HT1080 (cell line): ENCODE measurements at places on chromosomes 2 and 18.

- peak; percentile 56 for DNase-seq
Observed at GRCh38 chr2:75324141-75324540, 124.8 kb upstream of the TACR1 start.

DNA sequence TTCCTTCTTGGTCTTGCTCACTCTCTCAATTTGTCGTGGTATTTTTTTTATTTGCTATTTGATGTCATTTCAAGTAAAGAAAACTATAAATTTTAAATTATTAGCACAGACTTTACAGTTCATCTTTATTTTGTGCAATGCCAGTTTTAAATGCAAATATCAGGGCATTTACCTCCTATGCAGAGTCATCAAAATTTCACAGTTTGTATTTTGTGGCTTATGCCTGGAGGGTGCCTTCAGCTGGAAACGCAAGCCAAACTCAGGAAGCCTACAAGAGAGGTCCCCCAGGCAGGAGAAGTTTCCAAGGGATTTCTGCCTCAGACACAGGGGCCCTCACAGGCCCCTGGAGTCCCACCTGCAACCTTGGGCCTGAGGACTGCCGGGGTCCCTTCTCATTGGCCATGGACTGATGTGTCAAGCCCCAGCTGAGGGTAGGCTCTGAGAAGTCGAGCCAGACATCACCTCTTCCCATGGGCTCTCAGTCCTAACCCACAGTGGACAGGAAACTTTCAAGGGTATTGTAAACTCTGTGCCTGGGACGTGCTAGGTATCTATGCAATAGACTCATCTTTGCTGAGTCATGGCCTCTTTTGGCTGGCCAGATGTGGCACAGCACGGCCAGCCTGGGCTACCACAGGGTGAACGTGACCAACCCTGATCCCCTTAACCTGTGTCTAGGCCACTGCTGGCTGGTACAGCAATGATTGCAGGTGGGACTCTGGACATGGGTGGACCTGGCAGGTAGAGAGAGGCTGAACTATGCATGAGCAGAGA lies 236.5 kb downstream of the CELF4 start:
- DNase-seq, result no peak

DNA sequence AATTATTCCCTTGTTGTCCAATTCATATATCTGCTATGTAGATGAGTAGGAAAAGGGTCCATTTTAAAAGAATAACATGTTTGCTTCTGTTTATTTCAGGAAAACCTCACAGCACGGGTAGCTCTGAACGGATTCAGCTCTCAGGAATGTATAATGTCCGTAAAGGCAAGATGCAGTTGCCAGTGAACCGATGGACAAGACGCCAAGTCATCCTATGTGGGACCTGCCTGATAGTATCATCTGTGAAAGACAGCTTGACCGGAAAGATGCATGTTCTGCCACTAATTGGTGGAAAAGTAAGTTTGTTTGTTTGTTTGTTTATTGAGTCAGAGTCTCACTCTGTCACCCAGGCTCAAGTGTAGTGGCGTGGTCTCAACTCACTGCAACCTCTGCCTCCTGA lies 114.6 kb downstream of the PHLPP1 start:
- DNase-seq, result no peak

DNA sequence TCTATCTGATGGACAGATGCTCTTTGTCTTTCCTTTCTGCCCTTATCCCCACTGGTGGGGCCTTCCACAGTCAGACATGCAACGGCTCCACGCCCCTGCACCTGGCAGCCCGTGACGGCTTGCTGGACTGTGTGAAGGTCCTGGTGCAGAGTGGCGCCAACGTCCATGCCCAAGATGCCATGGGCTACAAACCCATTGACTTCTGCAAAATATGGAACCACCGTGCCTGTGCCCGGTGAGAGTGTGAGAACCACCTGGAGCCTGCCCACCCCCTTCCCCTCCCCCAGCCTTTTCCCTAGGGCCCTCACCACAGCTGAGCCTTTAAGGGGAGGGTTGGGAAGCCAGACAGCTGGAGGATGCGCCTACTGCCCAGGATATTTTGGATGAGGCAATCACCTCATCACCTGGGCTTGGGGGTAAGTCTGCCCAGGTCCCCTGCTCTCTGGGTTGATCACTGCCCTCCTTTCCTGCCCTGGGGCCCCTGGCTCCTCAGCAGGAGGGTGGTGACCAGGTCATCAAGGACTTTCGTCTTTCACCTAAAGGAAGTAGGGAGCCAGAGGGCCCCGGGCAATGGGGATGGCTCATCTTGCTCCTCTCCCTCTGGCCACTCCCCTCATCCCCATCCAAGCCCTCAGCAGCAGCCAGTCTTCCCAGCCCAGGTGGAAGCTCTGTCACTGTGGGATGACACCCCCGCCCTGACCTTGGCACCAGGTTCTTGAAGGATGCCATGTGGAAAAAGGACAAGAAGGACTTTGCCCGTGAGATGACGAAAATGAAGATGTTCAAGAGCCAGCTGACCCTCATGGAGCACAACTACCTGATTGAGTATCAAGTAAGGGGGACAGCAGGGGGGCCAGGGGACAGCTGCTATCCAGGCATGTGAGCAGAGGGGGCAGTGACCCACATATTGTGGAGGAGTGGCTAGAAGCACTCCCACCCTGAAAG lies 3.7 kb downstream of the ANKRD53 start:
- DNase-seq, result no peak

DNA sequence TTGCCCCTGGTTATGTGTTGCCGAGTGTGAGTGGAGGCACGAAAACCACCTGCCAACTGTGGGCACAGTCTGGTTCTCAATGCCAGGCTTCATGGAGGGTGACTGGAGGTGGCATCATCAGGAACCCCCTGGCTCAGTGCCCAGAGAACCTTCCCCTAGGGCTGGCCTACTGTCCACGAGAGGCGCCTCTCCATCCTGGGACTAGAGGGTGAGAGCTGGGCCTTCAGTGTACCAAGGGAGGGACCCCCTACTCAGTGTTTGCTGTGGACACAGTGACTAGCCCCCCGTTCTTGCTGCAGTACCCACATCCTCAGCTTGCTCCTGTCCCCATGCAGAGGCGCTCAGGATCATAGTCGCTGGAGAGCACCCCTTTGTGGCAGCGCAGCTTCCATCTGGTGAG lies 202.6 kb downstream of the HDAC4 start:
- no peak for DNase-seq

GRCh38 chr18:39260565-39260964 lies 1695.0 kb upstream of the CELF4 start:
- DNase-seq, result no peak

DNA sequence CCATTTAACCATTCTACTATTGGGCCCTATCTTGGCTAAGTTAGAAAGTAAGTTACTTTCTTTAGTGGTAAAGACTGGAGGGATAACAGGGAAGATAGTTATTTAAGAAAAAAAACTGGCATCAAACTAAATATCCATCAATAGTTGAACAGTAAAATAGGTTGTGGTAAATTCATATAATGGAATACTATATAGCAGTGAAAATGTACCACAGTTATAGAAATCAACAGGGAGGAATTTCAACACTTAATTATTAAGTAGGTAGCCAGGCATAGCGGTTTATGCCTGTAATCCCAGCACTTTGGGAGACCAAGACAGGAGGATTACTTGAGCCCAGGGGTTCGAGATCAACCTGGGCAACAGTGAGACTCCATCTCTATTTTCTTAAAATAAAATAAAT lies 3.1 kb upstream of the SPAST start:
- DNase-seq, result no peak

GRCh38 chr2:60492548-60492947 lies 60.9 kb downstream of the BCL11A start:
- DNase-seq, result no peak

GRCh38 chr2:57396355-57397098 lies 650.1 kb upstream of the VRK2 start:
- DNase-seq, result peak; percentile 22

DNA sequence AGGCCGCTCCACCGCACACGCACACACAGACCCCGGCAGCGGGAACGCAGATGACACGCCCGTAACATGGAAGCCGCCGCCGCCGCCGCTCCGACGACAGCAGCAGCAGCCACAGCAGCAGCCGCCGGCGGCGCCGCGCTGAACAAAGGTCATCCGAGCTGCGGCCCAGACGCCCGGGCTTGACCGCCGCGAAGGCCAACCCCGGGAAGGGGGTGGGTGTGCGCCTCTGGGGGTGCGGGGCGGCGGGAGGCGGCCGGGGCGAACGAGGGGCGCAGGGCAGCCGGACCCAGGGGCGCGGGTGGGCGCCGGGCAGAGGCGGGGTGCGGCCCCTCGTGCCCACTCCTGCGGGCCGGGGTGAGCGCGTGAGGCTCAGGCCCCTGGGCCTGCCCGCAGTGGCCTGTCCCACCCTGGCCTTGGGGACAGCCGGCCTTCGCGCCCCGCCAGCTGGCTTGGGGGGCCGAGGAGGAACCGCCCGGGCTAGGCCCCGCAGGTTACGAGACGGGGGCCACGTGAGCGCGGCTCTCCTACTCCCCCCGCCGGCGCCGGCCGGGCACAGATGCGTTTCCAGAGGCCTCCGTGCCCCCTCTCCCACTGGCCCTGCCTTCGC lies 1.0 kb upstream of the ZNF532 start:
- no peak for DNase-seq

DNA sequence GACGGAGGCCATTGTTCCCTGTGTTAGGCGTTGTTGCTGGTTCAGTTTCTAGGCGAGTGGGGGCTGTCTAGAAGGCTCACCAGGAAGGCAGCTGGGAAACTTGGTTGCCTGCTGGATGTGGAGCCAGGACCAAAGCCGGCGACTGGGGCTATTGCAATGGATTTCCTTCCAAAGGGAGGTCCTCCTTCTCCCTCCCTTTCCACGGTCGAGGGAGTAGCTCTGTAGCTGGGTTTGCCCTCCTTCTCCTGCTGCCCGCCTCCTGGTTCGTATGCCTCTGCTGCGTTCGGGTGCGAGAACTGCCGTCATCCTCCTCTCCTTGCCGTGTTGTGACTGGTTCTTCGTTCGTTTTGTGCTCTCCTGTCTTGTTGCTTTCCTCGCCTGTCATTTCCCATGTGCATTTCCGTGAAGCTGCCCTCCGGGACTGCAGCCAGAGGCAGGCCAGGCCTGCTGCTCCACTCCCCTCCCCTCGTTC lies 203.4 kb downstream of the NEDD4L start:
- no peak for DNase-seq
